Astrocyte of the spinal cord (primary cell): ENCODE measurements at places on chromosomes 11 and 22.

DNA sequence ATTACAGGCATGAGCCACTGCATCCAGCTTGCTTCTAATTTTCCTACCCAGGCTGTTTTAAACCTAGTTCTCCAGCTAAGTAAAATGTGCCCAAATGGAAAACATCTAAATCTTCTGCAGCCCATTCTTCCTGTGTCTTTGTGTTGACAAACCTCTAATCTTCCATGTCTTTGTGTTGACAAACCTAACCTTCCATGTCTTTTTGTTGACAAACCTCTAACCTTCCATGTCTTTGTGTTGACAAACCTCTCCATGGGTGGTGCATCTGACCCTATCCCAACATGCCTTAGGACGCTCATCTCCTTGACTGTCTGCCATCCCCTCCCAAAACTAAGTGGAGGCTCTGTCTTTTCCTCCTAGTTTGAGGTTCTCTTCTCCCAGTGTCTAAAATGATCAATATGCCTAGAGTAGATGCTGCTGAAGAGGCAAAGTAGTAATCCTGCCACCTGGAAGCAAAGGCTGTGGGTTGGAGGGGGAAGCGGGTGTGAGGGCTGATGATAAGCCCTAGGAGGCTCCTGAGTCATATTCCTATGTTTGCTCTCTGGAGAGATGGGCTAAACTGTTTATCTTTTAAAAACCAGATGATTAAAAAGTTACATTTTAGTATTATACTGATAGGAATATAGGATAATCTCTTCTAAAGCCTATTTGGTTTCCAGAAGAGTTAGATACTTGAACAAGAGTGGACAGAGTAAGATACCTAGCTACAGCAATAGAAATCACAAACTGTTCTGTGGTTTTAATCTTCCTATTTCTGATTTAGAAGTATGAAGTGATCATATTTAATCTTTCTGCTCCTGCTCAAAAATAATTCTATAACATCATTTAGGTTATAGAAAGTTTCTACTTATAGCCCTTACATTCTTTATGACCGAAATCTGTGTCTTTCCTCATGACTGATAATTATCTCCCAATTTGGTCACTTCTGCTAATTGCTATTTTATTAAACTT lies 7.9 kb downstream of the FEN1 start:
- DNase-seq, result no peak

- no peak for DNase-seq
Observed at GRCh38 chr22:24995649-24996180, 43.2 kb downstream of the KIAA1671 start.

DNA sequence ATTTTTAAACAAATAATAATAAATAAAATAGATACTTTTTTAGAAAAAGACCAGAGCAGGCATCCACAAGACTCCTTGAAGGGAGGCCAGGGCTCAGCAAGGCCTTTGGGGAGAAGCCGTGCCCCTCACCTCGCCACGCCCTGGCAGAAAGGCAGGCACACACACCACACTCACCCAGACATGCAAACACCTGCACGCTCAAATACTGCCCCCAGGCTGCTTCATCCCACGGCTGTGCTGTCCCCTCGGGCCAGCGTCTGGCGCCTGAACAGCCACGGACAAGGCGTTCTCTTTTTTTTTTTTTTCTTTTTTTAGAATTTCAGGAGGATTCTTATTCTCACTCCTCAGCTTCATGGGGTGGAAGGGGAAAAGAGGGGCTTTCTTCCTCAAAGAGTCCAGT lies 1.5 kb downstream of the FADS3 start:
- no peak for DNase-seq

- DNase-seq, result peak; percentile 67
Observed at GRCh38 chr11:10303558-10304363, 1.1 kb upstream of the ADM start.

GRCh38 chr11:36684840-36685801 lies 87.1 kb upstream of the RAG2 start:
- no peak for DNase-seq

DNA sequence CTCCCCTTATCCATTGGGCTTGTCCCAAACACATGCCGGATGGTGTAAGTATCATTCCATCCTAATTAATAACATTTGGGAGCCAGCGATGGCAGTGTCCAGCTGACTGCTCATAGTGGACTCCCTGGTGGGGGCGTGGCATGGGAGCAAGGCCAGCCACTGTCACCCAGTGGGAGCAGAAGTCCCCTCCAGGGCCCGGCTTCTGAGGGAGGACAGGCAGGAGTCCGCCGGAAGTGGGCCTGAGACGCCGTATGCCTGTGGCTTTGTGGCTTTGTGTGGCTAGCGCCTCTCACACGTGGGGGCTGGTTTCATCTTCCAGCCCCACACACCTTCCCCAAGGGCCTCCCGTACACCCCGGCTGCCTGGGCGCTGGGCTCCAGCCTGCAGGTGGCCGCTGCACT lies 124.5 kb downstream of the KCNQ1 start:
- DNase-seq, result no peak

- peak; percentile 74 for DNase-seq
Observed at GRCh38 chr11:57644748-57645688, 4.7 kb downstream of the YPEL4 start.

GRCh38 chr22:20798974-20799373 lies 25.1 kb downstream of the SERPIND1 start:
- DNase-seq, result no peak

DNA sequence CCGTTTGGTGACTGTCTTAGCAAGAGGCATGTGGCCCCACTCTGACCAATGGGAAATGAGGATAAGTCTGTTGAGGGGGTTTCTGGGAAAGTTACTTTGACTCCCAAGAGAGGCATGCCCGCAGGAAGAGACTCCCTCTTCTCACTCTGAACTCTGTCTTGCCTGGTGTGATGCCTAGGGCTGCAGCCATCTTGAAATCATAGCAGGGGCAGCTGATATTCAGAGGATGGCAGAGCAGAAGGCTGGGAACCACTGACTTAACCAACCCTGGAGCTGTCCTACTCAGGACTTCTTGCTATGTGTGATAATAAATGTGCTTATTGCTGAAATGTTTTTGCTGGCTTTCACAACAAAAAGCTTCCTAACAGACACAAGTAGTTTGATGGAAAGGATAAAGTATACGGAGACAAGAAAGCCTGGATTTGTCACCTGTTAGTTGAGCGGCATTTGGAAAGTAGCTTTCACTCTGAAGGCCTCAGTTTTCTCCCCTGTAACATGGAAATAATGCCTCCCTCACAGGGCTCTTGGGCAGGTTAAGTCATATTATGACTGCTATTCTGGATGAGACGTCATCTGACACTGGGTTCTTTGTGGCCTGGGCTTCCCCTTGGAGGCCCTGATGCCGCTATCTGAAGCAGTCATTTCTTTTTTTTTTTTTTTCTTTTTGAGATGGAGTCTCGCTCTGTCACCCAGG lies 128.5 kb downstream of the CEP164 start:
- DNase-seq, result no peak

DNA sequence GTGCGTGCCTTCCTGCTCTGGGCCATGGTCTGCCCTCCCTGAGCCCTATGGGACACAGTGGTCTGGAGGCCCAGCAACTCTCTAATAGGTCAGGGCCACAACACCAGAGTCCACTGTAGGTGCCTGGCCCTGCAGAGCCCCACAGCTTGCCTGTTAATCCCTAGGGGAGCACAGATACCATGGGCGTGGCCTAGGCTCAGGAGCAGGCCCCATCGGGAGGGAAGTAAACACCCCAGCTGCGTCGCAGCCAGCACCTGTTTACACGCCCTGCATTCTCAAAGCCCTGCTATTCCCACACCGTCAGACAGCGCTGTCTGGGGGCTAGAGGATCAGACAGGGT lies 2.5 kb downstream of the KCTD17 start:
- DNase-seq, result no peak

GRCh38 chr22:35070451-35071093 lies 4.6 kb downstream of the ISX start:
- no peak for DNase-seq

- no peak for DNase-seq
Observed at GRCh38 chr11:8408151-8408941, 144.7 kb upstream of the LMO1 start.

GRCh38 chr11:2742611-2743426 lies 43.0 kb upstream of the KCNQ1OT1 start:
- DNase-seq, result no peak

- peak; percentile 92 for DNase-seq
Observed at GRCh38 chr11:118618991-118619375, 11.6 kb downstream of the PHLDB1 start.

DNA sequence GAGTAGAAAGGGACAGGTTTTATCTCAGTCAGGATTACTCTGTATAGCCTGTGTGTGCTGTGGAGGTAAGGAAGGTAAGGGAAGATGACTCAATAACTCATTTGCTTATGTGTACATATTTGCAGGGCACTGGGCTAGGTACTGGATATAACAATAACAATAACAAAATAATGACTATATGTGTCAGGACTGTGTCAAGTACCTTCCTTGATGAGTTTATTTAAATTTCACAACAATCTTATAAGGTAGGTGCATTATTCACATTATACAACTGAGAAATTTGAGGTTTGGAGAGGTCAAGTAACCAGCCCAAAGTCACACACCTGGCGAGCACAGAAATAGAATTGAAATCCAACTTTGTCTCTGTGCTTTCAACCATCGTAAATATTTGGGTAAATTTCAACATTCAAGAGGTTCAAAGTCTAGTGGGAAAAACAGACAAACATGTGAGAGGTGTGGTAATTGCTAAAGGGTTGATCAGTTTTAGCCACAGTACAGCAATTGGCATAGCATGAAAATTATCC lies 131.8 kb downstream of the APIP start:
- DNase-seq, result no peak

DNA sequence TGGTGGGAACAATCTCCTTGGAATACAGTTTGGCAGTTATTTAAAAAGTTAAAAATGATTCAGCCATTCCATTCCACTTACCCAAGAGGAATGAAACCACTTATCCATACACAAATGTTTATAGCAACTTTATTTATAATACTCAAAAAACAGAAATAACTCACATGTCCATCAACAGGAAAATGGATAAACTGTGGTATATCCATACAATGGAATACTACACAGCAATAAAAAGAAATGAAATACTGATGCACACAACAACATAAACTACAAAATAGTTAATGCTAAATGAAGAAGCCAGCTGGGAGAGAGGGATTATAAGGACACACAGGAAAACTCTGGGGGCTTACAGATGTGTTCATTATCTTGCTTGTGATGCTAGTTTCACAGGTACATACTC lies 64.7 kb downstream of the FCHSD2 start:
- DNase-seq, result no peak

DNA sequence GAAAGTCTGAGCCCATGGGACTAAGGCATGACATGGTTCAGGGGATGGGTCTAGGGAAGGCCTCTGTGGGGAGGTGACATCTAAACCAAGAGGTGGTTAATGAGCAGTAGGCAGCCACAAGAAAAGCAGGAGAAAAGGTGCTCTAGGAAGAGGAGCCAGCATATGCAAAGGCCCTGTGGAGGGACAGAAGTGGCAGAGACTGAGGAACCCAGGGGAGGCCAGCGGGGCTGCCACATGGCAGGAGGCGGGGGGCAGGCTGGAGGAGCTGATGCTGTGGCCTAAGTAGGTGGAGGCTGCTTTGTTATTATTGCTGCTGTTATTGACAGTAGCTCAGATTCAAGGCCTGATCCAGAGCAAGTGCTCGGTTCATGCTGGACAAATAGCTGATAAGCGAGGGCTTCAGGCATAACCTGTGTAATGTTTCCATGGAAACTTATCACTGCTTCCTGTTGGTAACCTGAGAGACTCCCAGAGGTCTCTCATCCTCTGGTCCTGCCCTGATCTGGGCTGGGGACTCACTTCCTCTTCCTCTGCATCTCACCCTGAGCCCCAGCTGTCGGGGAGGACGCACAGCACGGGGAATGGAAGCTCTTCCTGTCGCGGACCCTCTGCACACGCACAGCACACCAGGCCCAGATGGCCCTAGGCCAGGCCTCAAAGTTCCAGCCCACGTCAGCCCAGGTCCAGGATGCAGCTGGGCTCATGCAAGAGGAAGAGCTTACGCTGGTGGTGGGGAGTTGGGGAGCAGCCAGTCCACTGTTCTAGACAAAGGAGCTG lies 75.2 kb upstream of the TP53I11 start:
- no peak for DNase-seq

GRCh38 chr11:8597182-8597581 lies 3.2 kb upstream of the STK33 start:
- DNase-seq, result peak; percentile 30

DNA sequence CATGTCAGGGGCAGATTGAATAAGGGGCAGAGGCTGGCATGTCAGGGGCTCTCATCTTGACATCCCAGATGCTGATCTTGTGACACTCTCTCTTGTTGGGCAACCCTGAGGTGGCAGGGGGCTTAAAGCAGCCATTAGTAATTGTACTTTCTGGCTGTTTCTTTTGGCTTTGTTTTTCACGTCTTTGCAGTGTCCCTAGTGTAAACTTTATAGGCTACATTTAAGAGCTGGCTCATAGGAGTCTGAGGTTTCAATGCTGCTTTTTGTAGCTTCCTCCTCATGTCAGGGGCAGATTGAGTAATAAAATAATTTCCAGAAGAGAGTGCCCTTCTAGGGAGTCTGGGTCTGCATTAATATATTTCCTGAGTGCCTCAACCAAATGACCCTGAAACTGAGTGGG lies 86.1 kb downstream of the RAB38 start:
- no peak for DNase-seq

- DNase-seq, result no peak
Observed at GRCh38 chr22:48572951-48573350, 1254.7 kb downstream of the BRD1 start.

DNA sequence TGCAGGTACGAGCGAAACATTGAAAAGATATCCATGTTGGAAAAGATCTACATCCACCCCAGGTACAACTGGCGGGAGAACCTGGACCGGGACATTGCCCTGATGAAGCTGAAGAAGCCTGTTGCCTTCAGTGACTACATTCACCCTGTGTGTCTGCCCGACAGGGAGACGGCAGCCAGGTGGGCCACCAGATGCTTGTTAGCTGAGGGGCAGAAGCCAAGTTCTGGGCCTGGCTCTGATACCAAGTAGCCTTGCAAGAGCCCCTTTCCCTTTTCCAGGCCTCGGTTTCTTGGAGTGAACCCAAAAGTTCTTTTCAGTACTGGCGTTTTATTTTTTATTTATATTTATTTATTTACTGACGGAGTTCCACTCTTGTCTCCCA lies 9.6 kb downstream of the F2 start:
- DNase-seq, result no peak

DNA sequence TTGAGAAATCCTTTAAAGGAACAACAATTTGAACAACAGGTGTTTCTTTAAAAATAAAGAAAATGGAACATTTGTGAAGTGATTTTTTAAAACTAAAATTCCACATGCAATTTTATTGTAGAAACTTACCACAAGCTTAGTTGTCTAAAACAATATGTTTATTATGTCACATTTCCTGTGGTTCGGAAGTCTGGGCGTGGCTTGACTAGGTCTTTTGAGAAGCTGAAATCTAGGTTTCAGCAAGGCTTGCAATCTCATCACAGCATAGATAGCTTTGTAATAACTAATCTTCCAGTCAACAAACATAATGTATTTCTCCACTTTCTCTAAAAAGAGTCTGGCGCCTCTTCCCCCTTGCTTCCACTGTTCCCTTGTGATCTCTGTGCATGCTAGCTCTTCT lies 27.0 kb downstream of the MS4A6A start:
- no peak for DNase-seq

DNA sequence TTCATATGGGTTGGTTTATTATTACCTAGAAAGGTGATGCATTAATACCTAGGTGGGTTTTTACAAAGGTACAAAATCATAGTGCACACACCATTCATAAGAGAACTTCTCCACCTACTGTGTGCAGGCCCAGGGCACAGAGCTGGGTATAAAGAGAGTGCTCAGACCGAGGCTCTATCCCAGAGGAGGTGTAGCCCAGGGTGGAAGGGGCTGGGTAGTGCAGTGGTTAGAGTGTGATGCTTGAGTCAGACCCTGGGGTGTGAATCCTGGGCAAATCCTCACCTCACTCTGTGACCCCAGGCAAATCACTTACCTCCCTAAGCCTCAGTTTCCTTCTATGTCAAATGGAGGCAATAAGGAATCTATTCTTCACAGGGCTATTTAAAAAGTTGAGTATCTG lies 32.2 kb downstream of the PARVG start:
- DNase-seq, result no peak
